Omental fat pad (tissue), 4 donors: ENCODE measurements at places on chromosomes 12 and 14.

DNA sequence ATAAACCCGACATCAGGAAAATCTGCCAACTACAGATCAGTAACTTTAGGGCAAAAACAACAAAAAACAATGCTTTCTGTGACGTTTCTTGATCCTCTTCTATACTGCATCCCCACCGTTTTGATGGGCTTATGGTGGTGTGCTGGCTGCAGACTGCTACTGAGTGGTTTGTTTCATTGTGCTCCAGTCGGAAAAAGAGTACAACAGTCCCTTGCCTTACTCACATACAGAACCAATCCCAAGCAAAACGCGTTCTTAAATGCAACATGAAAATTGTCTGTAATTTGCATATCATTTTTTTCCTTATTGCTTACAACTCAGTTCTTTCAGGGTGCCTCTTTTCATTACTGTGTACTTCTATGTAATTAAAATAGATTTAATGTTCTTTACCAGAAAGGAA lies 2.3 kb downstream of the ETV6 start:
- no peak for DNase-seq

GRCh38 chr12:13101821-13102375 lies 1.6 kb downstream of the GSG1 start:
- no peak for DNase-seq

GRCh38 chr12:66036317-66036716 lies 94.2 kb downstream of the LLPH start:
- DNase-seq, result no peak

DNA sequence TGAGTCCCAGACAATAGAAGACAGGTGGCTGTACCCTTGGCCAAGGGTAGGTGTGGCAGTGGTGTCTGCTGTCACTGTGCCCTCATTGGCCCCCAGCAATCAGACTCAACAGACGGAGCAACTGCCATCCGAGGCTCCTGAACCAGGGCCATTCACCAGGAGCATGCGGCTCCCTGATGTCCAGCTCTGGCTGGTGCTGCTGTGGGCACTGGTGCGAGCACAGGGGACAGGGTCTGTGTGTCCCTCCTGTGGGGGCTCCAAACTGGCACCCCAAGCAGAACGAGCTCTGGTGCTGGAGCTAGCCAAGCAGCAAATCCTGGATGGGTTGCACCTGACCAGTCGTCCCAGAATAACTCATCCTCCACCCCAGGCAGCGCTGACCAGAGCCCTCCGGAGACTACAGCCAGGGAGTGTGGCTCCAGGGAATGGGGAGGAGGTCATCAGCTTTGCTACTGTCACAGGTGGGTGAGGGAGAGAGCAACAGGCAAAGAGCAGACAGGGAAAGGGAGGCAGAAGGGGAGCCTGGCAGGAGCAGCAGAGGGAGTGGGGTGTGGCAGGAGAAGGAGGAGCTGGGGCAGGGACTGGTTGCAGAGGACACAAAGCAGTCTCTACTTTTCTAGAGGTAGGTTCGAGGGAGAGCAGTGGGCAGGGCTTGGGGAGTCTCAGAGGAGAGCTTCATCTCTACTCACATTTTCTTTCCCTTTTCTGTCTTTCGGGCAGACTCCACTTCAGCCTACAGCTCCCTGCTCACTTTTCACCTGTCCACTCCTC lies 452 bp downstream of the INHBE start:
- DNase-seq, result no peak

GRCh38 chr14:92334050-92334449 lies 11.1 kb downstream of the SLC24A4 start:
- DNase-seq, result no peak

DNA sequence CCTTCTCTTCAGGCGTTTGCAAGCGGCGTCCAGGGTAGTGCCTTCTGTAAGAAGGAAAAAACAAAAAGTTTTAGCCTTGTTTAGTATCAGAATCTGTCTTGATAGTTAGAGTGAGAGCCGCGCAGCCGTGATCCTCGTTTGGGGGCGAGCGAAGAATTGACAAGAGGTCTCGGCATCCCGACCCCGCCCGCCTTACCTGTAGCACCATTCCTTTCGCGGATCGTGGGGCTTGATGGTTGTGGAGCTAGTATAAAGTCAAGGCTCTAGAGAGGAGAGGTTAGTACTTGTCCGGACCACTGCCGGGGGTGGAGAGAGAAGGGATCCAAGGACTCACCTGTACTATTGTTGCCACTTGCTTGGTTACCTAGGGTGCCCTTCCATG lies 494 bp downstream of the TMTC3 start:
- no peak for DNase-seq

GRCh38 chr12:24557738-24558137 lies 391.2 kb downstream of the BCAT1 start:
- no peak for DNase-seq

DNA sequence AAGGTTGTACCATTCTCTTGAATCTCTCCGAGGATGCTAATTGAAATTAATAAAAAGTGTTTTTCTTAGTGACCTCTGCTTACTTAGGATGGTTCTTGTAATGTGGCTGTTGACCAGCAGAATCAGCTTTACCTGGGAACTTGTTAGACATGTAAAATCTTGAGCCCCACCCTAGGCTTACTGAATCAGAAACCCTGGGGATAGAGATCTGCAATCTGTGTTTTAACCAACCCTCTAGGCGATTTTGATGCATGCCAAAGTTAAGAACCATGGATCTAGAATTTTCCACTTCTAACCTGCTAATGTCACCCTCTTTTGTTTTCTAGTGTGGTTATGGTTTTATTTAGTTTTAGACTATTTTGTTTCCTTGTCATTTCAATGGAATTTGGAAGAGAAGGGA lies 6.5 kb downstream of the NUBPL start:
- DNase-seq, result no peak

- no peak for DNase-seq
Measured at GRCh38 chr14:95695051-95695450, 8.8 kb downstream of the TCL1B start.

DNA sequence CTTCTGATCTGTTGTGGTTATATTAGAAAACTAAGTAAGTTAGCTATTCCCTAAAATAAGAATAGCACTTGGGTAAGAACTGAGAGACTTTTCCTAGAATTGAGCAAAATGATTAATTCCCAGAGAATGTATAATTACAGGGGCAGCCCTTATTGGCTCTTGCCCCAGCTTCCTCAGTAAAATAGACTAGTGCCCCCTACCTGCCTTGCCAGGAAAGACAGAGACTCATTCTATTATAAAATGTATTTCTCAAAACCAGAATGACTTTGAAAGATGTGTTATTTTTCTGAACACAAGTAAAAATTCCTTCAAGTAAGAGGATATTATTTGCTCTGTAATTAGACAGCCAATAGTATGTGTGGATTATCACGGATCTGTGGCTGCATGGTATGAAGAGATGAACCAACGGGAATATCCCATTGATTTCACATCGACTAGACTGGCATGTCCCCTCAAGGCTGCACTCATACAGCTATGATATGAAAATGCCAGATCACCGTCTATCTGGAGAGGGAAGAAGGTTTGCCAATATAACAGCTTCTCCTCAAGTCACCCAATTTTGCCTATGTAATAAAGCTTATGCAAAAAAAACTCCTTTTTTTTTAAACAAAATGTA lies 7.4 kb upstream of the GLRX5 start:
- DNase-seq, result peak; percentile 71

DNA sequence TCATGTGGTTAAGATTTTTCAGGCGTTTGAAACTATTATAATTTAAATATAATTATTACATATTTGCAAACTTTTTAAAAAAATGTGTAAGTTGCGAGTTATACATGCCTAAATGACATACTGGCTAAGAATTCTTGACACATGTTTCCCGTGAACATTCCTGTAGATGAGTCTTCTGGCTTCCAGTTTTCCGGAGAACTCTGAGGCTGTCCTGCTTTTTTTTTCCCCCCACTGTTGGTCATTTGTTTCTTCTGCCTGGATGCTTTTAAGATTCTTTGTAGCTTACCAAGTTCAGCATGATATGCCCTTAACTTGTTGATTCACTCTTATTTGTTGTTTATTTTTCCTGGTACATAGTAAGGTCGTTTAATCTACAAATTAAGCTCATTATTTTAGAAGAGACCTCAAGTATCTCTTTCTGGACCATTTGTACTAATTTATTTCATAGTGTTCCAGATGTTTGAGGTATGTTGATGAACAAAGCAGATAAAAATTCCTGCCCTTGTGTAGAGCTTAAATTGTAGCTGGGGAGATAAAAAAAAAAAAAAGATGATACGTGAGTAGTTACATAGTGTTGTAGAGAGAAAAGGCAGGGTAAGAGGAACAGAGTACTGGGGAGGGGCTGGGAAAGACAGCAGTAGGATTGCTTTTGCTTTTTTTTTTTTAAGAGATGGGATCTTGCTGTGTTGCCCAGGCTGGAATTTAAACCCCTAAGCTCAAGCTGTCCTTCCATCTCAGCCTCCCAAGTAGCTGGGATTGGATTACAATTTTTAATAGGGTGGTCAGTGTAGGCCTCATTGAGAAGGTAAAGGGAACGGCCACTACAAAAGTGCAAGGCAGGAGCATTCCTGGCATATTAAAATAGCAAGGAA lies 32.8 kb downstream of the ARHGAP5 start:
- no peak for DNase-seq

- no peak for DNase-seq
Measured at GRCh38 chr14:54219261-54220070, 177.3 kb upstream of the CDKN3 start.

- peak; percentile 22 for DNase-seq
Measured at GRCh38 chr12:1796515-1797010, 23.8 kb upstream of the LRTM2 start.

GRCh38 chr12:79643821-79644220 lies 46.9 kb downstream of the PAWR start:
- no peak for DNase-seq

GRCh38 chr12:104681012-104681690 lies 224.4 kb downstream of the CHST11 start:
- DNase-seq, result no peak

GRCh38 chr12:6546016-6546415 lies 9.8 kb downstream of the IFFO1 start:
- no peak for DNase-seq

DNA sequence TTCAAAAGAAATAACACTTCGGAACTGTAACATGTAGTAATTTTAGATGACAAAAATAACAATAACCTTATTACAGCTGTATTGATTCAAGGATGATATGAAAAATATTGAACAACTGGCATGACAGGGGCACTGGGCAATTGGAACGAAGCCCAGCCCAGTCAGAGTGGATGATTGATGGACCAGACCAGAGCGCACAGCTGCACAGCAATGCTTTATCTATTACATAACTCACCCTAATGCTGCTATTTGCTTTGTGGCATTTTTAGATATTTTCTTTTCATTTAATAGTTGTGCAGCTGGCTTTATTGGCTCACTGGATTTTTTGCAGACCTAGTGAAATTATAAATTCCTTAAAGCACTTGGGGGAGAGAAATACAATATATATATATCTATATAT lies 26.9 kb upstream of the FERMT2 start:
- DNase-seq, result no peak

GRCh38 chr12:57740656-57741412 lies 2.3 kb upstream of the AGAP2 start:
- no peak for DNase-seq

DNA sequence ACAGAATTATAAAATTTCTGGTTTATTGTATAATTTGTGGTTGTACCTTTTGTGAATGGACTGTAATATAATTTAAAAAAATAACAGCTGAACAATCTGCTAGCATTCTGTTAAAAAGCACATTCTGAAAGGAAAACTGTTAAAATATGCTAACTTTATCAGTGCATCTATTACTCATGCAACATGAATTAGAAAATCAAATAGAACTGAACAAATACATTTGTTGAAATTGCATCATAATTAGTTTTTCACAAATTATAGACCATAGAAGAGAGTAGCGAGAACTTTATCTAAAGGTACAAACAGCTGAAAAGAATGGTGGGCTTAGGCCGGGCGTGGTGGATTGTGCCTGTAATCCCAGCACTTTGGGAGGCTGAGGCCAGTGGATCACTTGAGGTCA lies 33.0 kb downstream of the PTPN21 start:
- DNase-seq, result no peak

- DNase-seq, result no peak
Measured at GRCh38 chr12:26373606-26374495, 178.5 kb downstream of the SSPN start.

DNA sequence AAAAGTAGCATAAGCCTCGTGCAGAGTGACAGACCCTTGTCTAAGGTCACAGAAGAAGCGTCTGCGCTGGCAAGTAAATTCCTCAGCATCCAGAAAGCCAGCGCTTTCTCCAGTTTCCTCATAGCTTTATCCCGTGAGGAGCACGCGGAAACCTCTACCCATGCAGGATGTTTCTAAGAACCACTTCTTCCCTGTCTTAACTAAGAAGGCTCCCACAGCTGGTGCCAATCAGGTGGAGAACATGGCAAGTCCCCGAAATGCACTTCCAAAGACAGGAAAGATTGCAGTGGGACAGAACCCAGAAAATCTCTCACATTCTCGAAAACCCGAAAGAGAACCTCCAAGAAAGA lies 968 bp upstream of the ARID4A start:
- DNase-seq, result no peak

GRCh38 chr12:22797701-22798100 lies 172.7 kb downstream of the ETNK1 start:
- DNase-seq, result no peak

DNA sequence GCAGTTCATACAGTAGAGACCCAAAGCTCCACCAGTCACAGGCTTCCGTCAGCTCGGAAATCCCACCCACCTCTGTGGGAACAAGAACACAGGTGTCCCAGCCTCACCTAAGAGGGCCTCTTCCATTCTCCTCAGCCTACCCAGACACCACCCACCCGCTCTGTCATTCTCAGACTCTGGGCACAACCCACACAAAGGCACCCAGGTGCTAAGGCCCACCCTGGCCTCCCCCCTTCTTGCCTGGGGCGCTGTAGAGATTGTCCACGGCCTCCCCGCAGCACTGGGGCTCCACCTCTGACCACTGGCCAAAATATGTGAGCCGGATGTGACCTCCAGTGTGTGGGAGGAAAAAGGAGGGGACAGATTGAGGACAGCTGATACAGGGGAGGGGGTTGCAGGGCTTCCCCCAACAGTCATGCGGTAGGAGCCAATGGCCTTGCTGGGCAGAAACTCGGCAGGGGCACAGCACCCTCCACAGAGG lies 14.2 kb downstream of the RPS6KL1 start:
- no peak for DNase-seq

DNA sequence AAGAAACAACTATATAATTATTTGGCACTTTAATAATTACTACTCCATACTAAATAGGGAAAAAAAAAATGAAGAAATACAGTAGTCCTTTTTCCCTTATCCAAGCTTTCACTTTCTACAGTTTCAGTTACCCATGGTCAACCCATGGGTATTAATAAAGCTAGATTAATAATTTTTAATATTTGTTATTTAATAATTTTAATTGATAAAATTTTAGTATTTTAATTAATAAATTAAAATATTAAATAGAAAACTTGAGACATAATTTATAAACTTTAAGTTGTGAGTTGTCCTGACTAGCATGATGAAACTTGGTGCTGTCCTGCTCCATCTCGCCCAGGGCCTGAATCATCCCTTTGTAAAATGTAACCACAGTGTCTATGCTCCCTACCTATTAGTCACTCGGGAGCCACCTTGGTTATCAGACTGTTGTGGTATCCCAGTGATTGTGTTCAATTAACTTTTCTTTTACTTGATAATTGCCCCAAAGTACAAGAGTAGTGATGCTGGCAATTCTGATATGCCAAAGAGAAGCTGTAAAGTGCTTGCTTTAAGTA lies 71.8 kb downstream of the PAWR start:
- DNase-seq, result no peak
